ENCODE measurements at places on chromosomes 4 and X.

DNA sequence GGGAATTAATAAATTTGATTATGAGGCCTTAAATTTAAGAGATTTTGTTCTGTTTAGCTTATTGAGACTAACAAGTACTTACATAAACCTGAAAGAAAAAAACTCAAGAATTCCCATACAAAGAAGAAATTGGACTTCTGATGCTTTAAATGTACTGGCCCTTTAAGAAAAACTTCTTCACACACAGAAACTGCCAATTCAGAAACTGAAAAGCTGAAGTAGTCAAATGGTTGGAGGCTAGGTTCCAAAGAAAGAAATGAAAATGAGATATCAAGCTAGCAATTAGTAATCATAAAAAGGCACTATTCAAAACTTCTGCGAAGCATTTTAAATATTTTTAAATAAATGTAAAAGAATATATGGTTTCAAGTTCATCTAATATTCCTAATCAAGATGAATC is 151.3 kb downstream of the THOC2 start:
- no peak for DNase-seq

GRCh38 chrX:13074297-13075262 is 30.2 kb upstream of the FAM9C start:
- no peak for DNase-seq

DNA sequence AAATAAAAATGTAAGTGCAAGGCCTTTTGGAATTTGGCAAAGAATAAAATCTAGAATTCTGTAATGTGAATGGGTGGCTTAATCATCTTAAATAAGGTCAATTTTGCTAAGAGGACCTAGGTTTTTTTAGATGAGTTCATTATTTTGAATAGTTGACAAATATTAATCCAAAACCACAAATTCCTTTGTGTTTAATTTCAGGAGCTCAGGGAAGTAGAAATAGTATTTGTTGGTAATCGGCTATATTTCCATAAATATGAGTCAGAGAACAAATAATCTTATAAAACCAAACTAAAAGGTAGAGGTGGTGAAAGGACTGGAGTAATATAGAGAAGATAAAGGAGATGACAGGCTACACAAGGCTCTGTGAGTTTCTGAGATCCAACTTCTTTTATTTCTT is 190.4 kb upstream of the TLL1 start:
- DNase-seq = no peak

GRCh38 chrX:43949669-43950068 is 23.5 kb downstream of the NDP start:
- DNase-seq = peak; percentile 52

DNA sequence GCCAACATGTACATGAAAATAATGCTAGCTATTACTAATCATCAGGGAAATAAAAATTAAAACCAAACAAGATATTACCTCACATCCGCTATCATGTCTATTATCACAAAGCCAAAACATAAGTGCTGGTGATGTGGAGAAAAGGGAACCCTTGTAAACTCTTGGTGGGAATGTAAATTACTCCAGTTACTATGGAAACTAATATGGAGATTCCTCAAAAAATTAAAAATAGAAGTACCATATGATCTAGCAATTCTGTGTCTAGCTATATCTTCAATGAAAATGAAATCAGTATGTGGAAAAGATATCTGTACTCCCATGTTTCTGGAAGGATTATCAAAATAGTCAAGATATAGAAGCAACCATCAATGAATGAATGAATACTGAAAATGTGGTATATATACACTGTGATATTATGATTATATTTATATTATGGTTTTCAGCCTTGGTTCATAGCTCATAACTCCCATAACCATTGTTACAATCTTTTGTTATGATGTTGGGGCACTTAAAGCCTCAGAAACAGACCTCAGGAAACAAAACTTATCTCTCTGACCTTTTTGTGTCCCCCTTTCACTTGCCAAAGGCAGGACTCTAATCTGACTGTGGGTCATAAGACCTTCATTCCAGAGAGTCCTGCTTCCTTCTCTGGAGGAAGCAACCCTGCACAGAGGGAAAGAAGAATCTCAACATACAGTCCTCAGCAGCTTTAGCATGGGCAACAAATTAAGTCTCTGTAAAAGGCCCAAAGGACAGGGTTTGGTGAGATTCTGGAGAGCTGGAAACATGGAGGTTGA is 933.2 kb downstream of the ADGRL3 start:
- DNase-seq = no peak

DNA sequence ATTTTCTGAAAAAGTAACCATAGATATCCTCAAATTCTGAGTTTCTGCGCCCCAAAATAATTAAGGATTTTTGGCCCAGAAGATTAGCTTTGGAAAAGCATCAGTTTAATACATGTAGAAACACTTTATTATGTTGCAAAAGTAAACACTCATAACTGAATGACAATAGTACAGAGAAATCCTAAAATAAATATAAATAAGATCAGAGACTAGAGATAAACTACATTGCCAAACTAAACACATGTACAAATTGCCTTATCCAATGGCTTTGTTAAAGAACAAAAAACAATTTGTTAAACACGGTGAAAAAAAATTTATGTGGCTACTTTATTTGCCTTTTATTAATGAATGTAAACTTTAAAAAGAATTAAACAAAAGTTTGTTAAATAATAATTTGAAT is 17.5 kb downstream of the SPOCK3 start:
- DNase-seq = no peak

- DNase-seq = no peak
Measured at GRCh38 chr4:107800706-107801105, 24.0 kb upstream of the SGMS2 start.

GRCh38 chrX:39602195-39602594 is 495.6 kb downstream of the BCOR start:
- no peak for DNase-seq

DNA sequence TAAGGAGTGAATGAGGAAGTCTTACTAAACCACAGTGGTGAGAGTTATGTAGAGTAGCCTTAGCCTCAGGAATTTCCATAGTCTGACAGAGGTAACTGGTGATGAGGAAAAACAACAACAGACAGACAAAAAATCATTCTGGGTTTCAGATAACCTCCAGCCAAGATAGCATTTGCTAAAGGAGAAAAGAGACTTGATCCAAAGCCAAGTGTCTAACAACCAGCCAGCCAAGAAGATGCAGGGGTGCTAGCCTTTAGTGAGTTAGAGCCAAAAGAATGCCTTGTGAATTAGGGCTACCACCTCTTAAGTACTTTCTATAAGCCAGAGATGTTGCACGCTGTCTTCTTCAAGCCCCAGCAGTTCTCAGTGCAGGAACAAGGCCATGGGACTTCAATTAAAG is 478.0 kb upstream of the CPEB2 start:
- DNase-seq = no peak

GRCh38 chr4:175351473-175351872 is 433.3 kb downstream of the ADAM29 start:
- no peak for DNase-seq

DNA sequence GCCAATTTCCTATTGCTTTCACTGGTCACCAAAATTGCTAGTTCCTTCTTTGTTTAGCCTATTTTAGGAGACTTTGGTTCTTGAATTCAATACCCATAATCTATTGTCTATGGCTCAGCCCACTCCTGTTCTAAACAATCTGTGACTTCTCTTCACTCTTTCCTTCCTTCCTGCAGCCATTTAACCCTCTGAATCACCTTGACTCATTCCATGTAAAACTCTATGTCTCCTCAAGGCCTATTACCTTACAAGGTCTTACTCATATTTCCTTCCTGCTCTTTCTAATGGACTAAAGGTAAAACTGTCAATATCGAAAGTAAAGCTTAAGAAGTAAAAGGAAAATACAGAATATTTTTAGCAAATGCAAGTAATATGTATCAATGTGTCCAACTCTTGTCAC is 301.6 kb downstream of the ARHGAP24 start:
- no peak for DNase-seq

- no peak for DNase-seq
Measured at GRCh38 chr4:185212581-185212980, 3.2 kb downstream of the SNX25 start.

- DNase-seq = no peak
Measured at GRCh38 chr4:16914208-16914607, 15.8 kb upstream of the LDB2 start.

- DNase-seq = no peak
Measured at GRCh38 chr4:66574145-66574978, 904.1 kb upstream of the EPHA5 start.

- no peak for DNase-seq
Measured at GRCh38 chr4:54566608-54567007, 91.1 kb upstream of the KIT start.

GRCh38 chrX:912677-913076 is 282.1 kb downstream of the SHOX start:
- DNase-seq = no peak

- DNase-seq = no peak
Measured at GRCh38 chr4:73777612-73778011, 37.2 kb downstream of the CXCL8 start.

- DNase-seq = no peak
Measured at GRCh38 chr4:112282860-112283667, 2.6 kb downstream of the TIFA start.

DNA sequence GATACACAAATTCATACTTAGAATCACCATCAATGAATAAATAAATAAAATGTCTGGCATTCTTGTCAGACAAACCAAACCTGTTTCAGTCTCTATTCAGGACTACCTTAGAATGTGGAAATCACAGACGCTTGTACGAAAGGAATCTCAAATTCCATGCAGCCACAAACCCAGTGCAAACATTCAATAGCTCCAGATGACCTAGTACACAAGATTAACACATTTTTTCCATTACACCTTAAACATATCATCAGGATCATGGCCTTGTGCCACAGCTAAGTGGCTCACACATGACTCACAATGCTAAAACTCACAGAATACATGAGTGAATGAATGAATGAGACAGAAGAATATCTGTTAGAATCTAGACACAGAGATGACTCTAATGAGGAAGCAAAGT is 134.2 kb downstream of the PWWP3B start:
- no peak for DNase-seq

- DNase-seq = no peak
Measured at GRCh38 chr4:87118421-87118820, 102.0 kb downstream of the KLHL8 start.

- no peak for DNase-seq
Measured at GRCh38 chr4:154254999-154255398, 236.6 kb downstream of the DCHS2 start.

DNA sequence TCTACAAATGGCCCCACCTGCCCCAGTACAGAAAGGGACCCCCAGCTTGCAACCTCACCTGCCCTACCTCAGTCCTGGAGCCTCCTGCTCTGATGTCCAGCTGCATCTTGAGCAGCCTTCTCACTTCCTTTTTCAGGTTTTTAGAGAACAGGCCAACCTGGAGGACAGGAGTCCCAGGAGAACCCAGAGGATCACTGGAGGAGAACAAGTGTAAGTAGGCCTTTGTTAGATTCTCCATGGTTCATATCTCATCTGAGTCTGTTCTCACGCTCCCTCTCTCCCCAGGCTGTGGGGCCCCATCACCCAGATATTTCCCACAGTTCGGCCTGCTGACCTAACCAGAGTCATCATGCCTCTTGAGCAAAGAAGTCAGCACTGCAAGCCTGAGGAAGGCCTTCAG is 3.6 kb downstream of the MAGEA11 start:
- no peak for DNase-seq

- no peak for DNase-seq
Measured at GRCh38 chr4:90415116-90415515, 287.9 kb downstream of the CCSER1 start.

GRCh38 chr4:15864651-15865566 is 73.6 kb downstream of the FGFBP1 start:
- DNase-seq = no peak

GRCh38 chr4:159185591-159186023 is 82.7 kb downstream of the RAPGEF2 start:
- DNase-seq = no peak

DNA sequence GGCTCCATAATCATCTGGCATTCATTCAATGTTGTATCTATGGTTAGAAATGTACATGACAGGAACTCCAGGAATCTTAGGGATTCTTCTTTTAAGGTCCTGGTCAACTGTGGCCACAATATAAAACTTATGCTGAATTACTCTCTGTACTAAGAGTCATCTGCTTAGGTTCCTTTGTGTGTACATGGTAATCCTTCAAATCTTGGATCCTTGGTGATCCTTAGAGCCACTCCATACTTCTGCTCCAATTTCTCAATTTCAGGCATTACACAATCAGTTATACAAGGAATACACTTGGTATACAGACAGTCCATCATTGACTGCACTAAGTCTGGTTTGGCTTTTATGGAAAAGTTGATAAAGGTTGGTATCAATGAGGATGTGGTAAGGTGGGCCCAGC is 5.8 kb downstream of the SRD5A3 start:
- DNase-seq = no peak

DNA sequence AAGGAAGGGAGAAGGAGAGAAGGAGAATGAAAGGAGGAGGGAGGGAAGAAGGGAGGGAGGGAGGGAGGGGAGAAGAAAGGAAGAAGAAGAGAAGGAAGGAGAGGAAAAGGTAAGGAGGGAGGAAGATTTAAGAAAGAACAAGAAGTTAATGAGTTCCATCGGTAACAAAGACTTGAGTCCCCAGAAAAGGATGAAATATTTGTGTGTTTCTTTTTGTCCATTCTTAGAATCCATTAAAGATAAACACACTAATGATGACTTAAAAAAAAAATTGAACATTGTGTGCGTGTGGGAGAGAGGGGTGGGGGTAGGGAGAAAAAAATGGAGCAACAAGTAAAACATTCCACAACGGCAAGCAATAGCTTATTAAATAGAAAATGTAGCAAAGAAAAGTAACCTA is 131.4 kb downstream of the THOC2 start:
- DNase-seq = no peak

GRCh38 chr4:74426101-74426500 is 18.8 kb upstream of the AREG start:
- DNase-seq = no peak

- no peak for DNase-seq
Measured at GRCh38 chr4:122341886-122342285, 36.9 kb upstream of the ADAD1 start.

DNA sequence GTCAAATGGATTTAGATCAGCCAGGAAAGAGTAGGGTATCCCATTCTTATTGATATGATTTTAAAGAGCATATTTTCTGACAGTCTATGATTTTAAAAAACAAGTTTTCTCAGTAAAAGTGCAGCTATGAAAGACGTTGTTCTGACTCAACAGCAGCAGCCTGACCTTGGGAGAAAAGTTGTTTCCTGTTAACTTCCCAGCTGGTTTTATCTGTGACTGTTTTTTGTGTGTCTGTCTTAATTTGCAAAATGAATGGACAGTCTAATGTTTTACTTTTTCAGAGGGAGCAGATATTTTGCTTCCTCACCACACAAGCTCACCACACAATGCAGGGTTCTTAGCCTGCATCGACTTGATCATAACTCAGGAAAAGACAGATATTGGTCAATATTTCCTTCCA is 764 bp upstream of the MTHFD2L start:
- no peak for DNase-seq

DNA sequence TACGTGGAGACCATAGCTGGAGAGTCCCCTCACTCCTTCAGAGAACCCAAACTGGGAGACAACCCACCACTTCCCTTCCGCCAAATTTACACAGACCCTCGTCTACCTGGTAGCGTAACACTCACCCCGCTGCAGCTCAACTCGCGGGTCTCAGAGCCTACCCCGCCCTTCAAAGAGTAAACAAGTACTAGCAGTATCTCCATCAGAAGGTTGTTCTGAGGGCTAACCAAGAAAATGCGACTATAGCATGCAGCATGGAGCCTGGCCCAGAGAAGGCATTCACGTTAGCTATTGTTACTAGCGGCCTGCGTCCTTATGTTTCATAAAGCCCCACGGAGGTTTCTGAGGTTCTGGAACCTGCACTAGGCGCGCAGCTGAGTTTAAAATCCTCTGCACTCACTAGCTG is 531 bp upstream of the MANBA start:
- DNase-seq = no peak

- DNase-seq = no peak
Measured at GRCh38 chrX:152913910-152914309, 16.0 kb downstream of the ZNF185 start.

- no peak for DNase-seq
Measured at GRCh38 chr4:30256116-30256832, 463.9 kb upstream of the PCDH7 start.
